ENCODE measurements at places on chromosomes 16 and 17. TPM values are rescaled to one million over a fixed set of nuclear protein-coding genes. Genes with fewer than 3 reads are reported as not detected.
A peak's percentile ranks its signal among the peaks of the same experiment; 100 is the strongest.

GRCh38 chr17:2484876-2485275, 26.8 kb downstream of the METTL16 start:
- no peak for DNase-seq

GRCh38 chr16:8887952-8888560, 5.9 kb downstream of the LITAFD start:
- DNase-seq = peak; percentile 57

DNA sequence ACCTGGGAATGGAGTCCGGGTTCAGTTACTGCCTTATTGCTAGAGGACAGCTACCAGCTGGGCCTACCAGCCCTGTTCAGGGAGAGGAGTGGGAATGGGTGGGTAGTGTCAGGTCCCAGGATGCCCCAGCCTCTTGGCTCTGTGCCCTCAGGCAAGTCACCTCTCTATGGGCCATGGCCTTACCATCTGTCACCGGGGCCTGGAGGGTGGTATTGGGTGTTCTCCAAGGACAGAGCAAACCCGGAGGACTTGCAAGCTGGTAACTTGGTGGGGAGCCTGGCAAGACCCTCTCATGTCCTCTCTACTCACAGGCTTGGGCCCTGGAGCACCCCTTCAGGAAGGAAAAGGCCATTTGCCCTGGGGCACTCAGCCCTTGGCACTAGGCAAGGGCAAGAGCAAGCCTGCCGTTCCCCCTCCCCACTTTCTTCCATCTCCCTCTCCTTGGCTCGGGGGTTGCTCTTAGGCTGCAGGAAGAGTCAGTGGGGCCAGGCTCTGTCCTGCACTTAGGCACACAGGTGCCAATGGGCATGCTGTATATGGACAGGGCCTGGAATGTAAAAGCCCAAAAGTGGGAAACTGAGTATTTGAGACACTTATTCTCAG, 170.0 kb upstream of the ZNF267 start:
- no peak for DNase-seq

- DNase-seq = no peak
These were observed 26.6 kb downstream of the GOSR2 start for GRCh38 chr17:46949291-46950174.

GRCh38 chr16:87457709-87458423, 35.0 kb downstream of the ZCCHC14 start:
- no peak for DNase-seq

KDM8 gene
- 6.0 TPM for total RNA-seq

SCNN1G gene
- 1.6 TPM for total RNA-seq

RNF43 gene
- total RNA-seq = 8.3 TPM

DNA sequence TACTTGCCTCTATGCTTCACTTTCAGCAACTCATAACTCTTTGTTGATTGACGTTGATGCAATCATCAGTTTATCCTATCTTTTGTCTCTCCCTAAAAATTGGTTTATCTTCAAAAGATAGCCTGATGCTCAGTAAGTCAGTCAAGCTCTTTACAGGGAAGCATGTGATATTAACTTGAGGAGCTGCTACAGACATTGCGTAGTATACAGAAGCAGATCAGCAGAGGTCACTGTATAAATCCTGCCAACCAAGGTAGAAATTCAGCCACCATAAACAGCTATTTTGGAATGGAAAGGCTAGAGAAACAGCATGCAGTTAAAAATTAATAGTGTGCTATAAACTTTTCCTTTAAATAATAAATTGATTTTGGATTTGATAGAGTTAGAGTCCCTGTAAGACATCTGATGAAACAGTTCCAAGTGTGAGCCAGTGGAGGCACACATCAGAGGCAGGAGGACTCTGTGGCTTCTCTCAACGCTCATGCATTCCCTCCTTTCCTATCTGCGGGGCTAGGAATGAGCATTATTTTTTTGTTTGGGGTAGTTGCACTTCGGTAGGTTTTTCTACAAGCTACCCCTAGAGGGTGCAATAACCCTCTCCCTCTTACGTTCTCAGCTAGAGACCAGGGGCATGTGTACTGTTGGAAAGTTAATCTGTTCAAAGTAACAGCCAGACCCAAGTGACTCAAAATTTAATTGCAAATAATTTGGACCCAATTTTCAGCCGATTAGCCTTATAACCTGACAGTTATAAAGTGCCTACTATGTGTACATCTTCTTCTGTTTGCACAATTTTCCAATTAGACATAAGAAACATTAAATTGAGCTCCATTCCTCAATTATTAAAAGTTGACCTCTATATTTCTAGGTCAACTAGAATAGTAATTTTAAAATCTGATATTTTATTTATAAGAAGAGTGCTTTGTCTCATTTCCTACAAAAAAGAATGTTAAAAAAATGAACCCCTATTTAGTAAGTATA, 647.7 kb upstream of the SOX9 start:
- peak; percentile 48 for DNase-seq

SLC38A8 gene
- not detected for total RNA-seq

GRCh38 chr16:7456211-7456610, 123.6 kb downstream of the RBFOX1 start:
- DNase-seq = no peak

DNA sequence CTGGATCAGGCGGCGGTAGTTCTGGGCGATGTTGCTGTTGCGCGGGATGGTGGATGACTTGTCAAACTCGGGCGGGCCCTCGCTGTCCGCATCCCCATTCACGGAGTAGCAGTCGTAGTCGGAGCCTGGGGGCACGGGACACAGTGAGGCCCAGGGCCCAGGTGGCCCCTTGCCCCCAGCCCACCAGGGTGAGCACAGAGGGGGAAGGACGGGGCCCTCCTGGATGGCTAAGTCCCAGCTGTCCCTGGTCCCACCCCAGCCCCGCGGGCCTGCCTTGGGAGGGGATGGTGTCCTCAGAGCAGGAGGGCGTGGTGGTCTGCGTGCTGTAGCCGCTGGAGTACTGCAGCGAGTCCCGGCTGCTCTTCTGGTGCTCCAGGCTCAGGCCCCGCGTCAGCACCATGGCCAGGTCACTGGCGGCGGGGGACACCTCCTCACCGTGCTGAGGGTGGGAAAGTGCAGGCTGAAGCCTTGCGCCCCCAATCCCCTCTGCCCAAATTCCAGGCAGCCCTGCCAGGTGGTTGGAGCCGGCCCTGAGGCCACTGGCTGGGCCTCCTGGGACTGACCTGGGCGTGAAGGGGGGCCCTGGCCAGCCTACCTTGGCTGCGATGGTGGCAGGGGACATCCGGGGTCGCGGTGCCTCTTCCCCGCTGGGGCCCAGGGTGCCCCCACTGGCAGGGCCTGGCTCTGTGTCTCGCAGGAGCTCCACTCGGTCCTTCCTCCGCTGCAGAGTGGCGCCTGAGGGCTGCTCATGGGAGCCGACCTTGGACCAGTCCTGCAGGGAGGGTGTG, 18.2 kb downstream of the IL34 start:
- DNase-seq = no peak

- no peak for DNase-seq
These were observed 25.4 kb upstream of the ARHGAP17 start for GRCh38 chr16:25040543-25040942.

DNA sequence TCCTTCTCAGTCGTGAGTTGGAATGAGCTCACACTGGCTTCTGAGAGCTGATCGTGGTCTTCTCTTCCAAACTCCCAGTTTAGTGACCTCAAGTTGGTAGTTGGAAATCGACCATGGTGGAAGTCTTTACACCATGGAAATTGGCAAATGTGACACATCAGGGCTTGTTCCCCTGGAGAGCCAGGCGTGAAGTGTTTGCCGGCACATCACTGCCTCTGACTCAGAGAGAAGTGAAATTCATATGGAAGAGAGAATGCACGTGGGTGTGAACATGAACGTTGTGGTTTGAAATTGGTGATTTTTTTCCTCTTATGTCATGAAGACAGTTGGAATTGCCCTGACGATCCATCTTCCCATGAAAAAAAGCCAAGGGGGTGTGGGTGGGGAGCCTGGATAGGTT, 47.4 kb downstream of the AXIN2 start:
- DNase-seq = no peak

RPUSD1 gene
- total RNA-seq = 19.7 TPM

DNA sequence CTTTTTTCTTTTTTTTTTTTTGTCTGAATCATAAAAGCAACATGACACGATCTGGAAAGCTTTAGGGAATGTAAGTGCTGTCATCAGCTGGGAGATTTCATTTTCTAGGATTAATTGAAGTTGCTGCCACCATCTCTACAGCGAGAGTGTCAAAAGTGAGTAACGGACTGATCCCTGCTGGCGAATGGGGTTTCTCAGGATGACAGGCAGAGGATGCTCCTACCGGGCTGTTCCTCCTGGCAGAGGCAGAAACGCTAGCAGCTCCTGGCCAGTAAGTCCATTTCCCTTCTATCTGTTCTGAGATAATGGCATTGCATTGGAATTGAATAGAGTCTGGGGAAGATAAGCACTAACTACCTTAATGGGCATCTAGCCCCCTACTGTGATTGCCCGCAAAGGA, 80.5 kb upstream of the KIFC3 start:
- no peak for DNase-seq

DNA sequence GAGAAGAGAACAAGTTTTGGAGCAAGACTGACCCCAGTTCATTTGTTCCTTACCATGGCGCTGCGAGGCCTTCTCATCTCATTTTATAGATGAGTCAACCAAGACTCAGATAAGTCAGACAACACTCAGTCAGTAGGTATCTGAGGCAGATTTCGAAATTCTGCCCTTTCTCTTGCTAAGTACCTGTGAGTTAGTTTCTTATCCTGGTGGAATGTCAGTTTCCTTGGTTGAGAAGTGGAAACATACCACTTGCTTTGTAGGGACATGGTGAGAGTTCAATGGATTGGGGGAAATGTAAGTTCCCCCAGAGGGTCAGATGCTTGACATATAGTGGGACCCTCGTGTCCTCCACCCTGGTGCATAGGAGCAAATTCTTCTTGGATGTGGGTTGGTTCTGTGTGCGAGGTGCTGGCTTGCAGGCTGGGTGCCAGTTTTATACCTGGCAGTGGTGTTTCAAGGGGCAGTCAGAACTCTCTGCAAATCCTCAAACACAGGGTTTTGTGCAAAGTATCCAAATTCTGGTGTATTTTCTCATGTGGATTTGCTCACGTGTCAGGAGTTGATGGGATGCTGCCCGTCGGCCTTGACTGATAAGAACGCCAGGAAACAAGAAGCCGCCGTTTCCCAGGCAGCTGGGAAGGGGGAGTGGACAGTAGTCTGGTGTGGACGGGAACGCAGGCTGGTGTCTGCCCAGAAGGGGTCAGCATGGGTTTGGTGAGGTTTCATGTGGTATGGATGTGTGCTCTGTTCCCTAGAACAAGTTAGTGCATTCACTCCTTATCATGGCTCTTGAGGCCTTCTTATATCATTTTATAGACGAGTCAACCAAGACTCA, 61.1 kb upstream of the CIBAR2 start:
- DNase-seq = no peak

DNA sequence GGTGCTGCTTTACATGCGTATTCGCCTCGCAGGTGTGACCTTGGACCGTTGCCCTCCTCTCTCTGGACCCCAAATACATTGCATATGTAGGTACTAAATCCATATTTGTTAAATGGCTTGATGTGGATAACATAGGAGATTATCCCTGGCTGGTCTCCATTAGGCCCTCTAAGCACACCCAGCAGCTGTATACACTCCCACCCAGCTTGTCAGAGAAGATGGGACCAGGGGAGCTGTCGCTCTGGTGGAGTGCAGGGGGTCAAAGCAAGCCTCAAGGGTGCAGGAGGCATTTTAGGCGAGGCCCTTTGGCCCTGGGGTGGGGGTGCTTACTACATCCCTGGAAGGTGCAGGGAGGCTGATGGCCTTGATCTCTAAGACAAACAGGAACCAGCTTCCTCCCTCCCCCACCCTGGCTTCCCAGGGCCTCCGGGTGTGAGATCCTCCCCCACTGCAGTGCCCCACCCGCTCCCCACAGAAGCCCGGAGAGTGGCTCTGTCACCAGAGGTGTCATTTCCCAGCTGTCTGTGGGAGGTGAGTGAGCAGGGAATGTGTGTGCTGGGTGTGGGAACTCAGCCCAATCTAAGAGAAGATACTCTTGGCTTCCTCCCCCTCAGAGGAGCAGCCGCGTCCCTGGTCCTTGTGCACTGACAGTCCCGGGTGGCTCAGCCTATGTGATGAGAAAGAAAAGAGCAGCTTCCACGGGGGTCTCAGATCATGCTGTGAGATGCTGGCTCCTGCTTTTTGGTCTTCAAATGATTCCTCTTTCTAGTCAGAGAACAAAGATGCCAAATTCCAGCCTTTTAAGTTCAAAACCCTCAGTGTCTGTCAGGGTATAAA, 1.4 kb upstream of the VAMP2 start:
- DNase-seq = peak; percentile 70

- no peak for DNase-seq
These were observed 3.7 kb downstream of the CD300C start for GRCh38 chr17:74542166-74542565.

- no peak for DNase-seq
These were observed 121.9 kb downstream of the FOXL1 start for GRCh38 chr16:86700046-86700945.

GRCh38 chr16:81564421-81564911, 119.9 kb downstream of the CMIP start:
- no peak for DNase-seq

GRCh38 chr17:41772218-41772585, 14.3 kb downstream of the JUP start:
- DNase-seq = peak; percentile 82

All from body of pancreas (tissue), 4 donors.